ENCODE measurements at places on chromosomes 5 and 9.

GRCh38 chr5:163730206-163730756 is 224.9 kb downstream of the MAT2B start:
- no peak for DNase-seq

GRCh38 chr5:3511519-3511918 is 84.1 kb upstream of the IRX1 start:
- DNase-seq = no peak

DNA sequence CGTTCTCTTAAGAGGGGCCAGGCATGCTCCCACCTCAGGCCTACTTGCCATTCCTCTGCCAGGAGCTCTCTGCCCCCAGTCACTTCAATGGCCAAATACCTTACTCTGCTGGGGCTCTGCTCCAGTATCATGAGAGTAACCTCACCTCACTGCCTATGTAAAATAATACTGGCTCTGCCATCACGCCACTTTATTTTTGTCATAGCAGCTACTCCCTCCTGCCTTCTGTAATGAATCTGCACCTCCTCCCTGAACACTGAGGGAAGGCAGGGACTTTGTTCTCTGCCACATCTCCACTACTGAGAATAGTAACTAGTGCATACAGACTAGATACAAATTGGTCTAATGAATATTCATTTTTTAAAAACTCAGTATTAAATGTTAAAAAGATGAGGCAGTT is 33.8 kb downstream of the MACROH2A1 start:
- DNase-seq = no peak

DNA sequence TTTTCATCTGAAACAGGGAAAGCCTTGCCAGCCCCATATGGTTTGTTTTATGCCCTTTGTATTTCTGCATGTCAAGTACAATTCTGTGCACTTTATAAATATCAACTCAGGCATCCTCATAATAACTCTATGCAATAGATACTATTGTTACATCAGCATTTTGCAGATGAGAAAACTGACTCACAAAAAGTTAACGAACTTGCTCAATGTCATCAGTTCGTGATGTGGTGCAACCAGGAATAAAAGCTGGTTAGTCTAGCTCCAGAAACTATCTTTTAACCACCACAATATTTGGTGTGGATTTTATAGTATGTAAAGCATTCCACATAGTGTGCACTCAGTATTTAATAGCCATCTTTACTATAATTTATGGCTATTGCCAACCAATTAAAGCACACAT is 134.9 kb downstream of the MRPS30 start:
- DNase-seq = no peak
